GM23338 (cell line): ENCODE measurements at places on chromosomes 2 and 18. TPM values are rescaled to one million over a fixed set of nuclear protein-coding genes. Genes with fewer than 3 reads are reported as not detected.

- peak; percentile 65 for DNase-seq
- H3K4me1 ChIP-seq: peaks cover 32% of the 10 kb centered on the region
- peak within 1 kb of the TSS; percentile 86 for H3K4me3 ChIP-seq
- H3K36me3 ChIP-seq: no peaks in the 10 kb centered on the region
- peaks cover 12% of the 10 kb centered on the region for H3K27me3 ChIP-seq
Observed at GRCh38 chr2:263774-264492, at the start of gene SH3YL1. TSS of gene SH3YL1 (minus strand) at chr2:264032. CDS start at chr2:263984, 48 bp downstream.

DNA sequence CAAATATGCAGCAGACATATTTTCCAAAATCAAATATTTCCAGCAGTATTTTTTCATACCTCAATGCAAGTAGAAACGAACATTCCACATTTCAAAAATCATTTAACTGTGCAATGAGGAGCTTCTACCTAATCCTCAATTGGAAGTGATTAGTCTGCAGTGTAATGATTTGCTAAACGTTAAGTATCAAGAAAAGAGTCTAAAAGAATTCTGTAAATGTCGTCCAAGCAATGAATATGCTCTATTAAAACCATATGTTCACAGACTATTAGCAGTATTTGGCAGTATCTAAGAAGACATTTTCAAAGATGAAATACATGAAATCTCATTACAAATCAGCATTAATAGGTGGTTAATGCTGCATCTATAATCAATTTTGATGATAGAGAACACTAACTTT lies 15.9 kb downstream of the DYM start:
- H3K4me1 ChIP-seq: no peaks in the 10 kb centered on the region
- no peak for DNase-seq
- H3K27ac ChIP-seq: no peak overlapping the region
- peaks cover 12% of the 10 kb centered on the region; the same call in 1 of the 2 replicates for H3K36me3 ChIP-seq
- H3K4me3 ChIP-seq: no peak overlapping the region
- H3K27me3 ChIP-seq: no peaks in the 10 kb centered on the region

- H3K27ac ChIP-seq: no peak overlapping the region
- no peak for DNase-seq
- H3K36me3 ChIP-seq: no peaks in the 10 kb centered on the region
- H3K4me3 ChIP-seq: no peak overlapping the region
- H3K4me1 ChIP-seq: no peaks in the 10 kb centered on the region
Observed at GRCh38 chr2:238690511-238690910, 157.4 kb upstream of the TWIST2 start.

GRCh38 chr2:67825476-67825875 lies 237.3 kb downstream of the C1D start:
- DNase-seq: no peak
- no peaks in the 10 kb centered on the region for H3K4me1 ChIP-seq
- no peak overlapping the region for H3K4me3 ChIP-seq
- no peak overlapping the region for H3K27ac ChIP-seq

NETO1 gene
- polyA plus RNA-seq: 10.8 and 13.0 TPM in 2 replicates

TFCP2L1 gene
- polyA plus RNA-seq: 0.94 and 1.2 TPM in 2 replicates
